ENCODE measurements at places on chromosomes 1 and 21.
A peak's percentile ranks its signal among the peaks of the same experiment; 100 is the strongest.

GRCh38 chr1:54850737-54851136, 36.3 kb downstream of the DHCR24 start:
- no peak for DNase-seq

GRCh38 chr1:188228623-188229022, 1399.9 kb downstream of the PLA2G4A start:
- no peak for DNase-seq

GRCh38 chr1:238647877-238648276, 738.5 kb upstream of the CHRM3 start:
- peak; percentile 53 for DNase-seq

DNA sequence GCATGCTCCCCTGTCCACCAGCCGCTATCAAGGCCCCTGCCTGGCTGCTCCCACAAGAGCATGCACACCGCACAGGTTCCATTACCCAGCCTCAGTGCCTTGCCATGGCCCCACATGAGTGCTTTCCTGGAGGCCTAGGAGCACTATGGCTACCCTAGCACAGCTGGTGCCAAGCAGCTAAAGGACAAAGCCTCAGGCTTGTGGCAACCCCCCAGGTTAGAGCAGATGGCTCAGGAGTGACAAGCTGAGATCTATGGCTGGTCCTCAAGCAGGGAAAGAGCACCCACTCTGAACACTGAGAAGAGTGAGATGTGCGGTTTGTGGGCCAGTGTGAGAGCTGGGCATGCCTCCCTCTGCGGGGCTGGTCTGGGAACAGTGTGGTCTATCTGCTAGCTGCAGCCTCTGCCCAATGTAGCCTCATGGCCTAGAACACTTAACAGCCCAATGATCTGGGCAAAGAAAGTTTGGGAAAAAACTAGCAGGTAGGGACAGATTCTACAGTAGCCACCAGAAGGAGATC, 129.8 kb downstream of the VAV3 start:
- DNase-seq = no peak

DNA sequence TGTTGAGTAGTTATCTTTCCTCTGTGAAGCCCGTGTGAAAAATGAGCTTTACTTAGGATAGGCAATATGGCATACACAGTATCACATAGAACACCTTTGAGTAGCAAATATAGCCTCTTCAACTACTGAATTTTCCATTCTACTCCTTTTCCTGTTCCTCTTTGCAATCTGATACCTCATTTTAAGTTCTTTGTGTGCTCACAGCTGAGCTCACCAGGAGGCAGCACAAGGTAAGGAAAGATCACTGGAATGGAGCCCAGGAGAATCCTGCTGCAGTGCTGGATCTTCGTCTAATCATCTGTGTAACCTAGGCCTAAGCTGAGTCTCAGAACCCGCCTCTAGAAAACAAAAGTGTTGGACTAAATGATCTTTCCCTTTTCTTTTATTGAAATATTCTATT, 171.0 kb downstream of the LRRC40 start:
- no peak for DNase-seq

- no peak for DNase-seq
Measured at GRCh38 chr1:209342441-209343175, 240.9 kb upstream of the CAMK1G start.

GRCh38 chr1:115473986-115474565, 136.0 kb upstream of the NGF start:
- DNase-seq = peak; percentile 55

- DNase-seq = no peak
Measured at GRCh38 chr1:118147522-118147921, 37.5 kb downstream of the SPAG17 start.

- no peak for DNase-seq
Measured at GRCh38 chr1:50985094-50985493, 15.0 kb downstream of the CDKN2C start.

All from epithelial cell of prostate (primary cell).